ENCODE measurements at places on chromosomes 1 and 21.

- DNase-seq, result no peak
Observed at GRCh38 chr1:63906047-63906704, 132.4 kb downstream of the ROR1 start.

- no peak for DNase-seq
Observed at GRCh38 chr1:147214842-147215539, 10.1 kb downstream of the FMO5 start.

- peak; percentile 99 for DNase-seq
Observed at GRCh38 chr1:156129687-156130577, 15.4 kb downstream of the LMNA start.

- DNase-seq, result no peak
Observed at GRCh38 chr1:205071028-205071409, 13.2 kb downstream of the TMEM81 start.

GRCh38 chr1:175857756-175858155 is 114.4 kb upstream of the TNR start:
- no peak for DNase-seq

DNA sequence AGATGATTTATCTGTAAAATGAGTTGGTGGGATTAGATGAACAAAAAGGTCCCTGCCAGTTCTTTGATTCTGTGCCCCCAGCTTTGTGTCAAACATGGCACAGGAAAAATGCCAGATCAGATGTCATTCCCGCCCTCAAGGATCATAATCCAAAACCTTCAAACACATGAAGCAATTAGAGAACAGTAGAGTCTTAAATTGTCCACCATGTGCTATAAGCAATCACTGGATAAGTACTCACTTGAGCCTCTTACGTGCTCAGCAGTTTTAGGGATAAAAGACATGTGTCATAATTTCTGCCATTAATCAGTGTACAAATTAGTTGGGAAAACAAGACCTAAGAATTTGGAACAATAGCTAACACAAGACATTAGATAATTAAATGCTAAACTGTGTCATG is 15.4 kb upstream of the KIAA0040 start:
- no peak for DNase-seq

- no peak for DNase-seq
Observed at GRCh38 chr21:46097336-46098293, at the start of gene COL6A2. COL6A2 (plus strand) TSS chr21:46098112.

GRCh38 chr1:118340928-118341910 is 156.2 kb upstream of the SPAG17 start:
- DNase-seq, result no peak

GRCh38 chr1:83860490-83861221 is 138.3 kb downstream of the TTLL7 start:
- DNase-seq, result no peak

DNA sequence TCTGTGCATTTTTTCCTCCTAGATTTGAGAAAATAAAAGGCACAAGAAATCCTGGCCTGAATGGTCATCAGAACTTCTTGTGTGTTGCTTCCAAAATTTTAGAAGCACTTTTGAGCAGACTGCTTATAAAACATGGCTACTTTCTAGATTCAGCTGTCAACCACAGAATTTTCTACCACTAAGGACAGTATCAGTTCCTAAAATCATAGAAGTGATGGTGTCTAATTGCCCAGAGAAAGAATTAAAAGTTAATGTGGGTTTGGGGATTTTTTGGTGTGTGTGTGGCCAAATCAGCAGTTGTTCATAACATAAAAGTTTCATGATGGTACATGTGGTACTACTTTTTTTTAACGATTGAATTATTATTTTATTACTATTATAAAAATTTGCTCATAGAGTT is 171.4 kb upstream of the SNX7 start:
- no peak for DNase-seq

DNA sequence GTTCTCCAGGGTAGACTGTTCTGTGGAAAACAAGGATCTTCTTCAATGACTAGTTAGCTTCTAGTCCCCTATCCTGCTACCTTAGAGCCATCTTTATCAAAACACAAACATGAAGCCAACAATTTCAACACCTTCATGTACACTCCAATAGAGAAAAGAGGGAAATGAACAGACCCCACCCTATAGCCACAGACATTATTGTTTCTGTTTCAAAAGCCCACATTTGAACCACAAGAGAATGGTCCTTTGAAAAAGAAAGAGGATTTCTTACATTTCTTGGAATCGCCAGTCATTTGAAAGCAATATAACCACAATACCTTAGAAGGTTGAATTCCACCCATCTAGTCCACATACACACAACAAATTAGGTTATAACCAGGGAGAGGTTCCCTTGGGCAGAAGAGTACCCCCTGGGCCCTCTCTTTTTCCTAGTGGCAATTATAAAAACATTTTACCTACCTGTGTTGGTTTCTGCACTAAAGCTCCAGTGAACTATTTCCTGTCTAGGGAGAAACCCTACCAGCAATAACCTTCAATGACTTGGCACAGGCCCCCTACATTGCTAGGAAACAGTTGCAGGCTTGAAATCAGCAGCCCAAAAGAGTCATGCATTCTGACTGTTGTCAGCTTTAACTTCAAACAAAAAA is 2.7 kb upstream of the LPGAT1 start:
- no peak for DNase-seq

DNA sequence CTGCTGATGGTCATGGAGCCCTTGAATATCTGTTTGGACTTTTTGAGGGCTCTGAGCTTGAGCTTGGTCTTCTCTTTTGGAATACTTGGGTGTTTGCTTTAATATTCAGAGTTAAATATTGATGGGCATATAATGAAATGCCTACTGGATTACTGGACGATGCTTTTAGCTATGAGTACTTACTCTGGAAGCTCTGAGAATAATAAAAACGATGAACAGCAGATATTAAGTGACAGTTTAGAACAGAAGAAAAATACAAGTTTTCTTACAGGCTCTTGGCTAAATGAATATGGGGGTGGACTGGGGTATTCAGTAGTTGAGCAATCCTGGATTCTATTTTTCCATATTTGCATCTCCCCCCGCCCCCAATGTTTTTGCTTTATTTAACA is 20.7 kb downstream of the GALNT2 start:
- DNase-seq, result no peak

GRCh38 chr1:19441048-19441780 is 44.1 kb downstream of the CAPZB start:
- DNase-seq, result no peak

DNA sequence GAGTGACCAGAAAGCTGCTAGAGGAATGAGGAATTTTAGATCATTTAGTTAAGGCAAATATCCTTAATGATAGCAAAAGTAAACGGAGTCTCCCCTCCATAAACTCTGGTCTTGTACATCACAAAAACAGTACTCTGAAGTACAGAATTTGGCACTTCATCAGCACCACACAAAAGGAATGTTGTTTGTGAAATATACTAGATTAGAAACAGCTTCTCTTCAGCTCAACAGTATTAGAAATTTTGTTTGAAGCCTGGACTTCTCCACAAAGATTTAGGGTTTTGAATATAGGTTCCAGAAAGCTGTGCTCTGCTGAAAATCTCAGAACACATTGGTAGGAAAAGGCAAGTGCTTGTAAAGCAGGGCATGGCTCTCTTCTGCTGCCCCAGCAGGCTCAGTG is 135.1 kb upstream of the PTGFR start:
- no peak for DNase-seq

DNA sequence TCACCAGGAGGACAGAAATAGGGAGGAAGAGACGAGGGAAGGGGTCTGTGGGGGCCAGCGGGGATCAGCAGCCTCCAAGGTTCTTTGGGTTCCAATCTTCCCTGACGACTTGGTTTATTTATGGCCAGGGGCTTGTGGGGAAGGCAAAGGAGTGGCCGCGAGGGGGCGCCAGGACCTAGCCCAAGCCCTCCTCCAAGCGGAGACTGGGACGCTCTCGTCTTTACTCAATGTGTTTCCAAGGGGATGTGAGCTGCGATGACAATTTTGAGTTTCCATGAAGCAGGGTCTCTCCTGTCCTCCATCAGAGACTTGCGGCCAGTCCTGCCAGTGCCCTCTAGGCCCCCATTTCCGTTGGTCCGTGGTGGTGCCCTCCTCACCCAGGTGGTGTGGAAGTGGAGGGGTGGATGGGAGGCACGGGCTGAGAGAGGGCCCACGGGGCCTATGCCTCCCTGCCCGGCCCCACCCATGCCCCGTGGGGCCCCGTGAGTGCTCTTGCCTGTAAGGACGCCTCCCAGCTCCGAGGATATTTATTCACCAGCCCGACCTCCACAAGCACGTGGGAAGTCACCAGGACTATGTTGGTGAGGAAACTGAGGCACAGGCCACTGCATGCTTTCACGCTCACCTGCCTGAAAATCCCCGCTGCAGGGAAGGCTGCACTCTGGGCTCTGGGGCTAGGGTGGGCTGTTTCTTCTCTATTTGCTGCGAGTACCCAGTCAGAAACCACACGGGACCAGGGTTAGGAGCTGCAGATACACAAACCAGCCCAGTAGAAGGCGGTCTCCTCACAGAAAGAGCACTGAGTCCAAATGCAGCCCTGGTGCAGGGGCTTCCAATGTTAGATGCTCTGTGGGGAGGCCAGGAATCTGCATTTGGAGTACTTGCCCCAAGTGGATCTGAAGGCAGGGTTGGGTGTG is 26.5 kb downstream of the DMRTB1 start:
- peak; percentile 71 for DNase-seq

- DNase-seq, result no peak
Observed at GRCh38 chr21:45827302-45827692, 154.3 kb upstream of the COL6A1 start.

GRCh38 chr1:188463919-188464318 is 1635.2 kb downstream of the PLA2G4A start:
- DNase-seq, result no peak

- no peak for DNase-seq
Observed at GRCh38 chr1:216785221-216785620, 62.0 kb upstream of the ESRRG start.

- peak; percentile 43 for DNase-seq
Observed at GRCh38 chr1:210222340-210223006, 10.1 kb upstream of the SERTAD4 start.

DNA sequence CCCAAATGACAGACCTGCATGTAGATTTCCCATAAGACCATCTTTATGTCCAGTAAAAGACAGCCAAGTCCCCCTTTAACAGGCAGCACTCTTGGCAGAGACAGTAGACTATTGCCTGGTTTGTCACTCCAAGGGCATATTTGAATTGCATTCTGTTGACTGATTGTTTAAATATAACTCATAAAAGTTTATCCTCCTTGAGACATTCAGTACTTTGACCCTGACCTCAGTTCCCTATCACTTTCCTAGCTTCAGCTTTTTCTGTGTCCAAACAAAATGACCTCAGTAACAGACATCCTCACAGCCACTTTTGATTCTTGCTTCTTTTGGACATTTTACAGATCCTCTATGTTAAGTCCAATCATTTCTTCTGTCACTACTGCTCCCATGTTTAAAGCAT is 51.1 kb downstream of the RBM11 start:
- no peak for DNase-seq

DNA sequence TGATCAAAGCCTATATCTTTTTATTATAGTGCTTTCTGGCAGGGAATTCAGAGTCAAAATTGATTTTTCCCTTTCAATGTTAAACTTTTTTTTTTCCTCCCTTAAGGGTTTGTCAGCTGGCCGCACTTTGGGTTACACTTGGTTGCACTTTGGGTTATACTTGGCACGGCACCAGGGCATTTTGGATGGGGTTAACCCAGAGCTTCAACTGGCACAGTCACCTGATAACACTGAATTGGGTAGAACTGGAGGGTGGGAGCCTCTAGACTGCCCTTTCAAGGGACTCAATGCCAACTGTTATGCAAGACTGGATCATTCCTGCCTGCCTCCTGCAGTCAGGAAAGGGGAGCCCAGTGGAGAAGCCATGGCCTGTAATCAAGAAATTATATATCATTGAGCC is 211.5 kb downstream of the KCNJ6 start:
- DNase-seq, result no peak

DNA sequence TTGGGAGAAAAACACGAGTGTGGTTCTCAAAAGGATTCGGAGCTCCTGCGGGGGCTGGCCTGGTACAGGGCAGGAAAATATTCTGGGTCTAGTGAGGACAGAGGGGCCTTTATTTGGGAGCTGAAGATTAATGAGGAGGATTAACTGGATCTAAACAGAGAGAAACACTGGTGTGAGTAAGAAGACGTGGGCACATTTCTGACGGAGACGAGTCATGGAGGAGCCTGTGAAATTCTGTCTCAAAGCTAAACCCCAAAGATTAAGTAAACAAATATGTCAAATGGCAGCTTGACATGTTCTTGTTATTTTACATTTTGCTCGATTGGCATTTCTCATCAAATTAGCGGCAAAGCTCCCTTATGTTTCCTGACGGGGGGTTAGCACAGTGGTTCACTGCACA is 12.8 kb downstream of the PROK1 start:
- DNase-seq, result no peak

GRCh38 chr1:41784531-41785274 is 134.0 kb downstream of the HIVEP3 start:
- no peak for DNase-seq

DNA sequence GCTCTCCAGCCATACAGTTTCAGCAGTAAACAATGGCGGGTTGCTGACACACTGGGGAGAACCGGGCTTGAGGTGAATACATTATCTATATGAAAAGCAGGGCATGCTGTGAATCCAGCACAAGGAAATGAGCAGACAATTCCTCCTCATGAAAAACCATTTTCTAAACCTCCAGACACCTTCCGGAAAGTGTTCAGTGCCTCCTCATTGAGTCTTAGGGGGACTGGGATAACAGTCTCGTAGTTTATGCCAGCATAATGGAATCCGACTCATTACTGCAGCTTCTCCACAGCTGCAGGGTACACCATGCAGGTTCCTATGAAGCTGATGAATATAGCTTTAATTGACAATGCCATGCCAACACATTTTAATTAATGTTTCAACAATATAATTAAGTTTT is 284.1 kb downstream of the BACH1 start:
- no peak for DNase-seq

GRCh38 chr1:157781048-157781447 is 4.1 kb upstream of the FCRL2 start:
- no peak for DNase-seq

GRCh38 chr1:170318141-170318540 is 172.4 kb downstream of the NTMT2 start:
- DNase-seq, result no peak

GRCh38 chr1:240499012-240499411 is 112.9 kb downstream of the GREM2 start:
- peak; percentile 57 for DNase-seq

DNA sequence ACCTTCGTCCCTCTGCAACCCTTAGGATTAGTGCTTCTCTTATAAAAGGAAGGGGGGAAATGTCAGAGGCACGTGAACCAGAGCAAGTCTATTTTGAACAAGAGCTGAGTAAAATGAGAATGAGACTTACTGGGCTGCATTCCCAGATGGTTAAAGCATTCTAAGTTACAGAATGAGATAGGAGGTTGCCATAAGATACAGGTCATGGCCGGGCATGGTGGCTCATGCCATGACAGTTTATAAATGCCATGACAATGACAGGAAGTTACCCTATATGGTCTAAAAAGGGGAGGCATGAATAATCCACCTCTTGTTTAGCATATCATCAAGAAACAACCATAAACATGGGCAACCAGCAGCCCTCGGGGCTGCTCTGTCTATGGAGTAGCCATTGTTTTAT is 2.5 kb upstream of the AQP10 start:
- no peak for DNase-seq
